ENCODE measurements at places on chromosomes 3 and 15.

DNA sequence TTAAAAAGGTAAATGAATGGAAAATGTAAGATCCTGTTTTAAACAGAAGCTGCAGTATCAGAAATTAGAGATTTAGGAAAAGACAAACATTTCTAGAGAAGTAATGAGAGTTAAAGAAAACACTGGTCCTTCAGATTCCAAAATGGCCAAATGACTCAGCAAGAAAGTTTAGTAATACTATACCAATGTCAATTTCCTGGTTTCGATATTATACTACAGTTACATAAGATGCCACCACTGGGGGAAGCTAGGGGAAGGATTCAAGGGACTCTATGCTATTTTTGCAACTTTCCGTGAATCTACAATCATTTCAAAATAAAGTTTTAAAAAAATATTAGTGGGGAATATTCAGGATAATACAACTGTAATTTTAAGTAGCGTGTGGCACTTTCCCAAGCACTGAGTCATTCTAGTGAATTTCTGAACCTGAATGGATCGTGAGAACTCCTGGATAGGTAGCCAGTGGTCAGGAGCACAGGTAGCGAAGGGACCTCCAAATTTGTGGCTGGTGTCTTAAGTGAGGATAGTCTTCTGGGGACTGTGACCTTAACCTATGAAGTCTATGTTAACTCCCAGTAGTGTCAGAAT lies 37.6 kb downstream of the TMCC1 start:
- peak; percentile 25 for DNase-seq

GRCh38 chr15:50328116-50328515 lies 26.9 kb downstream of the GABPB1 start:
- no peak for DNase-seq

DNA sequence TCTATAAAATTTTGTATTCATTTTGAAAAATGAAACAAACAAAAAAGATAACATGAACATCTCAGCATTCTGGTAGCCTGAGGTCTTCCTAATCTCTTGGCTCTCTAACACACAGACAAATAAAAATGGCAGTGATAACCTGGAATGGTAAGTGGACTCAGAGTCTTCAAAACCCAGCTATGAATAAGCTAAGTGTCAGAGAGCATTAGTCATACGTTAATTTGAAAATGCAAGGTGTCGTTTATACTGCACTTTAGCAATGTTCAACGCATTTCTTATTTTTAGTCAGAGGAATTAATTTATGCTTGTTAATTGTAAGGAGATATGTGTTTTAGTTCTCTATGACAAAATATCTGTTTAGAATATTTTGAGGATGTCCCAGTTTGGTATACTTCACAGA lies 294.3 kb downstream of the NEK10 start:
- no peak for DNase-seq

DNA sequence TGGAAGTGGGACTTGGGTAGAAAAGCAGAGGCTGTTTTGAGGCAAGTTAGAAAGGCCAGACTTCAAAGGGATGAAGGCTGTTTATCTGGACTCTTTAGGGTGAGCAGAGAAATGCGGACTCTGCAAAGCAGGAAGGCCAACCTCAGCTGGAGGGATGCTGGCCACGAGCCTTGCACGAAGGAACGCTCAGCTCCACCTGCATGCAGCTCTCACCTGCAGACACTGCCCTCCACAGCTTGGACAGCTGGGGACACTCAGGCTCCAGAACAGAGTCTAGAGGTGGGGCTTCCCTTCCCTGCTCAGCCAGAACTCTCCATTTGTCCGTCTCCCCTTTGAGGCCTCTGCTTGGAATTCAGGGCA lies 229.7 kb downstream of the ADAMTS17 start:
- no peak for DNase-seq

DNA sequence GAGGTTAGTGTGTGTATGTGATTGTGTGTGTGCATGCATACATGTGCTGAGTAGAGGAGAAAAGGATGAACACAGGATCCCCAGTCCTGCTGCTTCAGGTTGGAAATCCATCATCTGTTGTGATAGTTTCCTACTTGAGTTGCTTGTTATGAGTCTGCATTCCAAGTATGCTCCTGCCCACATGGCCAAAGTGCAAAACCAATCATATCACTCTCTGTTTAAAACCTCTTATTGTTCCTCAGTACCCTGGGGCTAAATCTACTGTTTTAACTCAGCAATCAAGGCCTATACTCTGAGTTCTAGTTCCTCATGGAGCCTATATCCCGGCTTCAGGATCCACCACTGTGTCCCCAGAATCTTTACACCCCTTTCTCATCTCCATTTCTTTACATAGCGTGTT lies 139.9 kb upstream of the TLE3 start:
- no peak for DNase-seq

DNA sequence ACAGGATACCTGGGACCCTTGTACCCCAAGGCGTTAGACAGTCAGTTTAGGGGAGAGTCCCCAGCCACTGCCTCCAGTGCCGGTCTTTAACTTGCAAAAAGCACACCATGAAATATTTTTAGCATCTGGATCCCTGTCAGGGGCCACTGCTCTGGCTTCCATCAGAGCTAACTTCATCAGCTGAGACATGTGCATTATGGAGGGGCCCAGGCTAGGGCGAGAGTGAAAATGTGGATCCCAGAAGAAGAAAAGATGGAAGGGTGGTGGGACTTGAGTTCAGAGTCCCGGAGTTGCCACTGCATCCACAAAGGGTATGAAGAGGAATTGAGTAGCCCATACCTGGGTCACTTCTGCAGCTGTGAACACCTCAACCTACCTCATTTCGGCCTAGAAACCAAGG lies 23.5 kb upstream of the SPATA12 start:
- DNase-seq, result no peak

DNA sequence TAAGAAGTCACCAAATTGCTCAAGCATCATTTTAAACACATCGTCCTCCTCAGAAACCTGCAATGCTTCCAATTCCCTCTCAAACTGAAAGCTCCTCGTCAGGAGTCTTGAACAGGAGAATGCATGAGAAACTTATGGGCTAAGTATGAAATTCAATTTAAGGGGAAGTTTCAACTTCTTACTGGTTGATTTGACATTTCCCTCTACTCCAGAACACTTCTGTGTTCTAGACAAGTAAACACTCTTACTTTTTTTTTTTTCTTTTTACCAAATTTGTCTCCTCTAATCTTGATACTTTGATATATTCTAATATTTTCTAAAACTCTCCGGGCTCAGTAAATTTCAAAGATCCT lies 181.7 kb downstream of the RSL24D1 start:
- DNase-seq, result no peak

DNA sequence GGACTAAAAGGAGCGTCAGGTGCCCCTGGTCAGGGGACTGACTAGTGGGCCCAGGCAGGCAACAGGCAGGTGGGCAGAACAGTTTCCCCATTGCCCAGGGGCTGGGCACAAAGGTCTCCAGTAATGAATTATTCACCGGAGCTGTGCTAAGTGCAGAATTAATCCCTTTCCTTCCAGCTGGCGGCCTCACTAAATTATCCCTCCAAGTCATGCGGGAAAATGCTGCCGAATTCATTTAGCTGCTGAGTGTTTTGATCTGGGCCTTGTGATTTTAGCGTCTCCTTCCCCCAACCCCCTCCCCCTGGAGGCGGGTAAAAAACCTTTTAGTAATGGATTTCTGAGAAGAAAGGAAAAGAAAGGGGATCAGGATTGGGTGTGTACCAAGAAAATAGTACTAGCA lies 47.2 kb downstream of the CCDC33 start:
- no peak for DNase-seq

GRCh38 chr3:159886050-159886449 lies 102.6 kb upstream of the IL12A start:
- DNase-seq, result no peak

DNA sequence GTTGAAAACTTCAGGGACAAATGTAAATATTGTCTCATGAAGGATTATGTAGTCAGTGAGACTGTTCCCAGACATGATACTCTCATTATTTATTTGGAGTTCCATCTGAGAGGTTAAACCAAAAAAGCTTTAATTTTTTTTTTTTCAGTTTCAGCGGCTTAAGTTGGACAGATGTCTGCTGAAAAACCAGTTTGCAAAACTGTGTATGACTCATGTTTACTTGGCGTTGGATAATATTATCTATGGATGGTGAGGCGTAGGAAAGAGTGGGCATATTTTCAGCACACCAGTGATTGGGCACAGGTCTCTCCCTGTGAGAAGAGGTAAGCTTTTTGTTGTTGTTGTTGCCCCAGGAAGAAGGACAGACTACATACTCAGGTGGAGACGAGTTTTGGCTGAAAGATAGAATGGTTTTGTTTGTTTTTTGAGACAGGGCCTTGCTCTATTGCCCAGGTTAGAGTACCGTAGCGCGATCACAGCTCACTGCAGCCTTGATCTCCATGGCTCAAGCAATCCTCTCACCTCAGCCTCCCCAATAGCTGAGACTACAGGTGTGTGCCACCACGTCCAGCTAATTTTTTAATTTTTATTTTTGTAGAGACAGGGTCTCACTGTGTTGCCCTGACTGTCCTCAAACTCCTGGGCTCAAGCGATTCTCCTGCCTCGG lies 16.4 kb upstream of the ANXA2 start:
- DNase-seq, result no peak

GRCh38 chr15:55742927-55743728 lies at the start of gene PRTG:
Gene PRTG, minus strand, starts transcription at chr15:55743152. Its CDS starts 221 bp downstream, at chr15:55742931.
- no peak for DNase-seq

Data from AG09309 (cell line).